ENCODE measurements at places on chromosomes 7 and 10. TPM values are rescaled to one million over a fixed set of nuclear protein-coding genes. Genes with fewer than 3 reads are reported as not detected.

SYT15B gene
- 1.2 TPM for total RNA-seq

GSTO1 gene
- total RNA-seq = 444 TPM

ANXA8L1 gene
- not detected for total RNA-seq

ACTR3C gene
- total RNA-seq = 1.7 TPM

FEZF1 gene
- total RNA-seq = not detected

PANK1 gene
- 2.4 TPM for total RNA-seq

ABCC2 gene
- 0.43 TPM for total RNA-seq
